ENCODE measurements at places on chromosomes 2 and 18.
A peak's percentile ranks its signal among the peaks of the same experiment; 100 is the strongest.

DNA sequence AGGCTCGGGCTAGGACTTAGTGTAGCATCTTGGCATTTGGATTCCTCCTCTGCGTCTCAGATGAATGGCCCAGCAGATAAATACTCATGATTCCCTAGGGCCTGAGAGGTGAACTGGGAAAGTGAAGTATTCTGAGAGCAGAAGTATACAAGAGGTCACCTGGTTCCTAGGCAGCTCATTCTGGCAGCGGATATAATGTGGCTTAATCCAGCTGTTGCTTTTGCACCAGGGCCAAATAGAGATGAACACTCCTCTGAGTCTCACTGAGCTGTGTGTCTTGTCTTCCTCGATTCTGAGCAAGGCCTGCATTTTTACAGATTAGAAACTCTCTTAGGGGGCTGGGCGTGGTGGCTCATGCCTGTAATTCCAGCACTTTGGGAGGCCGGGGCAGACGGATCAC, 196.1 kb downstream of the SLC4A3 start:
- DNase-seq: no peak

DNA sequence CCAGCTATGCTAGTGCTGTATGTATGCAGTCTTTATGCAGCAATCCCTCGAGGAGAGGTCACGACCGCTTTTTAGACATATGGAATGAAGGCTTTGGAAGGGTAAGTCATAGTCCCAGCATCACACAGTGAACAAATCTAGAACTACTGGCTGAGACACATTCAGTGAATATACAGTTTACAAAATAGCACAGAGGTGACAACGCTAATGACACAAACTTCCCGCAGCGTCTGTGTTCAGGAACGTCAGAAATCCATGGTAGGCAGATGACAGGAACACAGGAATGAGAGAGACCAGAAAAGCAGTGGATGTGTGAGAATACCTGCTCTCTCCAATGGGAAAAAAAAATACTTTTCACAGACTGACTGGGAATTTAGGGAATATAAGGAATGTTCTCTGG, 29.6 kb downstream of the CABYR start:
- DNase-seq: no peak

GRCh38 chr18:35999925-36000324, 27.4 kb downstream of the RMP24 start:
- DNase-seq: no peak

- peak; percentile 44 for DNase-seq
These were observed 62.2 kb upstream of the RTN4 start for GRCh38 chr2:55112229-55113031.

GRCh38 chr2:71742953-71743601, 289.7 kb downstream of the DYSF start:
- DNase-seq: no peak

DNA sequence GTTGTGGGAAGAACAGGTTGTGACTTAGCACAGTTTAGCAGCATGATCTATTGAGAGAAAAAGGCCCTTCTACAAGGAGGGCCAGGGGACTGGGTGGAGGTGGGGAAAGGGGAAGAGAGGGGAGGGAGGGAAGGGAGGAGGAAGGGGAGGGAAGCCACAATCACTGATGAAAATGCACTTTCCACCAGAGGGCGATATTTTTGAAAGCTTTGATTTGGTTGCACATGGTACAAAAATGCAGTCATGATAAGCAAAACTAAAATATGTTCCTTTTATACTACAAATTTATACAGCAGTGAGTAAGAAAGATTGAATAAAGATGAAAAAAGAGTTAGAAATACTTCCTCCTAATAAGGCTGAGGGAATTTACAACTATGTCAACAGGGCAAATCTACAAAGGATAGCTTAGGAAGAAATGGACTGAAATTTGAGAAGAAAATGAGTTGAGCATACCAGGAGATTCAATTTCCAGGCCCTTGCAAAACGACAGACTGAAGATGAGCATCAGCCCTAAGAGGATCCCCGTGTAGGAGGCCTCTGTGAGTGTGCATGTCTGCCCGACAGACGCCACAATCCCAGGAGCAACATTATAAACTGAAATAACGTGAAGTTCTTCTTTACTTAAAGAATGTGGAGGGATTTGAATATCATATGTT, 17.2 kb downstream of the SH3YL1 start:
- DNase-seq: peak; percentile 65

GRCh38 chr2:75403991-75404428, 156.7 kb downstream of the EVA1A start:
- DNase-seq: peak; percentile 24

GRCh38 chr18:64082513-64082912, 66.4 kb downstream of the LINC00305 start:
- DNase-seq: no peak

DNA sequence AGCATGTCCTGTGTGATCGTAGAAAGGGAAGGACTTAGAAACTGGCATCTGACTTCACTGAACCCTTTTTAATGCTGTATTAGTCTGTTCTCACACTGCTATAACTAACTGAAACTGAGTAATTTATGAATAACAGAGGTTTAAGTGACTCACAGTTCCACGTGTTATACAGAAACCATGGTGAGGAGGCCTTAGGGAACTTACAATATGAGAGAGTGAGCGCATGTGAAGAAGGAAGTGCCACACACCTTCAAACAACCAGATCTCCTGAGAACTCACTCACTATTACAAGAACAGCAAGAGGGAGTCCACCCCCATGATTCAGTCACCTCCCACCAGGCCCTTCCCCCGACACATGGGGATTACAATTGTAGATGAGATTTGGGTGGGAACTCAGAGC, 811.3 kb downstream of the CPS1 start:
- no peak for DNase-seq

GRCh38 chr18:24766376-24766775, 305.9 kb downstream of the HRH4 start:
- DNase-seq: no peak

DNA sequence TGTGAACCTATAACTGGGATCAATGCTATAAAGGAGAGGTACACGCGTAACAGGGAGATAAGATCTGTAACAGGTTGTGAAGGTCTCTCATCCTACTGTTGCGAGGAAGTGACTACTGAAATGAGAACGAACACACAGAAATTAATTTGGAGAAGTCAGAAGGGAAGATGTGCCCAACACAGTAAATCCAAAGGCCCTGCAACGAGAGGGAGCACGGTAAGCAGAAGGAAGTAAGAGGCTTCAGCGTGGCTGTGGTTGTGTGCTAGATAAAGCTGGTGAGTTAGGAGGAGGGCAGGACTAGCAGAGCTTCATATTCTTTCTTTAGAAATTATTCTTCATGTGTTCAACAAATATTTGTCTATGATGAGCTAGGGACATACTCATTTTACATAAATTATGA, 2.5 kb upstream of the ATG16L1 start:
- no peak for DNase-seq

GRCh38 chr18:46051731-46052461, 20.2 kb downstream of the PSTPIP2 start:
- DNase-seq: no peak

DNA sequence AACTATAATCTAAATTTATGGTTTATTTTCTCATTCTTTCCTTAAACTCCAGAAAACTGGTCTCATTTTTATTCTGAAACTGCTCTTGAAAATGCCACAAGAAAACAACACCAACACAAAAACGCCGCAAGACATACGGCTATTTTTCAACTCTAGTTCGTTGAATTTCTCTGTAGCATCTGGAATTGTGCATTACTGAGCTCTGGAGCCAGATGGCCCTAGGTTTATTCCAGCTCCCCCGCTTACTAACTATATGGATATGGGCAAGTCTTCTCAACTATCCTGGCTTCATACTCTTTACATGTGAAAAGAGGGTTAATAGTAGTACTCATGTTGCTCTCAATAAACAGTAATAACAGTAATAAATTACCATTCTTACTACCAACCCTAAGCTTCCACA, 19.9 kb downstream of the FAM98A start:
- no peak for DNase-seq

DNA sequence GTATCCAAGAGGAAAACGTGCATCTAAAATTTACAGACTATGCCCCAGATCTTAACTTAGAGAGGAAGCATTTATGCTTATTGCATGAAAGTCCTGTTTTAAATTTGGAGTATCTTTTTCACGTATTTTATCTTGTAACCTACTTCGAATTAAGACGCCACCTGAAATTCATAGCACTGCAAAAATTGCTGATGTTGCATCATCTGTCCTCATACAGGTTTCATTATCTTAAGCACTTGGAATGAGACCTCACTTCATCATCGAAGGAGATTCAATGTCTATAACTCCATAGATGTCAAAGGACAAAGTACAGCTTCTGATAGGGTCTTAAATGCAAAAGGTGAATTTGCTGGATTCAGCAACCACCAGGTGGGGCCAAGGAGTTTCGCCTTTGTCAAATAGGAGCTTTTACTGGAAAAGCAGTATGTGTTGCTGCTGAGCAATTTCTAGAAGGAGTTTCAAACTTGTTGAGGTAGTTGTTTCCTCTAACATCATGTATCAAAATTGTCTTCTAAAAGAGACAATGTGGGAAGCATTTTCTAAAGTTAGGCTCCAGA, 106.4 kb upstream of the CCDC85A start:
- peak; percentile 39 for DNase-seq

GRCh38 chr2:46216213-46216612, 81.0 kb upstream of the EPAS1 start:
- no peak for DNase-seq

- no peak for DNase-seq
These were observed 51.6 kb downstream of the XRCC5 start for GRCh38 chr2:216160786-216161185.

- DNase-seq: no peak
These were observed 525.4 kb downstream of the CCDC85A start for GRCh38 chr2:56709181-56709580.

DNA sequence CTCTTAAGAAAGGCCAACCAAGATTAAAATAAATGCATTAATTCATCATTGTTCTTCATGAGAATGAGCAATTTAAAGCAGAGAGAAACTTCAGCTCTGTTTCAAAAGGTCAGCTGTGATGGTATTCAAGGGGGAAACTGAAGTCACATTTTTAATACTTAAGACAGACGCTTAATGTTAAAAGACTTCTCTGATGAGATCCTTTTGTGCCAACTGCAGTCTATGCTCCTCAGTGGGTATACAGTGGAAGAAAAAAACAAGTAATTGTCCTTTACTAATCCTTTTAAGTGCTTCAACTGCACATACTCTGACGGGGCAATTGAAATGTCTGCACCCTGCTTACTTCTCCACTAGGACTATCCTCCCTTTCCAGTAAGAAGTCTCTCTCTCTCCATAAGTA, 309.7 kb downstream of the GULP1 start:
- no peak for DNase-seq

GRCh38 chr2:221042926-221043325, 529.2 kb downstream of the EPHA4 start:
- no peak for DNase-seq

DNA sequence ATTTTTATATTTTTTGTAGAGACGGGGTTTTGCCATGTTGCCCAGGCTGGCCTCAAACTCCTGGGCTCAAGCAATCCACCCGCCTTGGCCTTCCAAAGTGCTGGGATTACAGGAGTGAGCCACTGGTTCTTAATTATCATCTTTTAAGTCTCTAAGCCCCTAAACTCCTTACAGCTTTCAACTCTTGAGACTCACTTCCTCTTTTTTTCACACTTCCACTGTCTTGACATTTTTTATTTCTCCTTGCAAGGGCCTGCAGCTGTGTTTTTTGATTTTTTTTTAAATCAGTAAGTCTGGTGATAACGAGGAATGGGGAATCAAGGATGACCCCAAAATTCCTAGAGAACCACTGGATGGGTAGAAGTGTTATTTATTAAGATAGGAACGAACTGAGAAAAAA, 8.6 kb upstream of the ABCB11 start:
- no peak for DNase-seq

- DNase-seq: no peak
These were observed 383.5 kb downstream of the ZEB2 start for GRCh38 chr2:144136297-144137010.

DNA sequence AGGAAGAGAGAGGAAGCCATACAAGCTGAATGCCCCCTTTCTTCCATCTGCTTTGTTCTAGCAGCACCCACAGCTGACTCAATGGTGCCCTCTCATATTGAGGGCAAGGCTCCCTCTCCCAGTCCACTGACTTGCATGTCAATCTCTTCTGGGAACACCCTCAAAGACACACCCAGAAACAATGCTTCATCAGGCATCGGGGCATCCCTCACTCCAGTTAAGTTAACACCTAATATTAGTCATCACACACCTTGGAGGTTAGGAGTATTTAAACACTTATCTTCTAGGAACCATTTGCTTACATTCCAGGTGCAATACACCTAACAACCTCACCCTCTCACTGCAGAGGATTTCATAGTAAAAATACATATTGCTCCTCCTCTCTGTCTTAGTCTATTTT, 993.5 kb upstream of the DDX18 start:
- DNase-seq: no peak

DNA sequence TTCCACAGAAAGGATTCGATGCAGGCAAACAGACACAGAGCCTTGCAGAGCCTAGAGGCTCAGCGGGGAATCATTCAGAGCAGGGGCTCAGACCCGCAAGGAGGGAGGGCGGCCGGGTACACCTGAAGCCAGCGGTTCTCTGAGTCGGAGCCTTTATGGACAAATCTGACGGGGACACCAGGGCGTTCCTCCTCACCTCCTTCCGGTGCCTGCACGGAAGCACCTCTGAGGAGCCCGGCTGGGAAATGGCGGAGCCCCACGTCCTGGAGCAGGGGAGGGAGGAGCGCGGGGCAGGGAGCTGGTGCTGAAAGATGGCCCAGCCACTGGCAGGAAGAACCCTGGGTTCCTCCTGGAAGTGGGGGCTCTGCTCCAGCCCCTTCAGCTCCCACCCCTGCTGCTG, 193.5 kb upstream of the ALKAL2 start:
- no peak for DNase-seq

- no peak for DNase-seq
These were observed 188.3 kb downstream of the FBXO15 start for GRCh38 chr18:73959352-73959751.

DNA sequence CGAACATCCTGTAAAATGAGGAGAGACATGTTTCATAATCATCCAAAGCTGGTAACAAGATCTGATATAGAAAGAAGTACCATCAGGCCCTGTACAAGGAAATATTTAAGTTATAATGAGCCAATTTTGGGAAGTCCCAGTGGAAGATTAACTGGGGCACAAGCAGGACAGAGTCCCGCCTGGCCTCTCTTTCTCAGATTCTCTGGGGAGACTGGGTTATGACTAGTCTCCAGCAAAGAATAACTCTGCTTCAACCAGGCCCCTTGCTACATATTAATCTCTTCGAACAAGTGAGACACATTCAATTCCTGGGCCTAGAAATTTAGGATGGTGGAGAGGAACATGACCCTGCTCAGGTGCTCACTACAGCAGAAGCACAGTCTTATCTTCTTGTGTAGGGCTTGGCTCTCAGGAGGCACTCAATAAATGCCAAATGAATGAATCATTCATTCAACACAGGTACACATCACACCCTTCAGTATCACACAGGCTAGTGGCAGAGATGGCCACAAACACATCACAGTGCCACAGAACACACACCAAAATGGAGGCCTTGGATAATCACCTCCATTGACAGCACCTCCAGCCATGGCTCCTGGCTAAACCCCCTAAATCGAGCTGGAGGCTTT, 46.4 kb upstream of the RNF152 start:
- DNase-seq: no peak

GRCh38 chr2:152781175-152781574, 62.8 kb downstream of the ARL6IP6 start:
- no peak for DNase-seq

- DNase-seq: no peak
These were observed 30.9 kb downstream of the STK39 start for GRCh38 chr2:168216351-168217005.

All from NCI-H1417 (cell line).